Activated gamma-delta T cell treated with Interleukin-2 at 50 U/mL for 16 hours (primary cell): ENCODE measurements at places on chromosomes 3 and 15.

DNA sequence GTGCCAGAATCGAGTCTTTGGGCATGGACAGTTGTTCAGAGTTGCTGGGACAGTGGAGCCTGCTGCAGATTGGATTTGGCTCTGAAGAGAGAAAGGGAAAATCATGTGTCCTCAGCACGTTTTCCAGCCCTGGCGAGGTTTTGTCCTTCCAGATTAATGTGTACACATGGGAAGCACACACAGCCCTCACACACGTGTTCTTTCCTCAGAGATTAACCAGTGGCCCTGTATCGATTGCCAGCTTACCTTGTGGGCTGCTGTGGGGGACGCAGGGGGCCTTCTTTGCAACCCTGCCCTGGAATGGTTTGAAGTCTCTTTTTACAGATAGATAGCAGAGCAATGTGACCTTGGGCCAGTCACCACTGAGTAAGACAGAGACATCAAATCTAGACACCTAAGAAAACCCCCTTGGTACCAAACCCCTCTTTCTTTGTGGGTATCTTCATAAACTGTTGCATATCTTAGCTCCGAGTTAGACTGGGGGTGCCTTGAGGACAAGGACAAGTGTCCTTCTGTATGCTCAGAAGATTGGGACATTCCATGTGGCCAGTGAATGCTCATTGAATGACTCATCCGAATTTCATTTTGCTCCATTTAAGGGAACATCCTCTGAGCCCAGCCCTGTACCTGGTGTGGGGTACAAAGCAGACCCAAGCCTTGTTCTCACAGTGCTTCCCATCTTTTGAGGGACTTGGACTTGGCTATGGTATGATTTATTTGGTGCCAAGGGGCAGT lies 48.0 kb downstream of the SMAD6 start:
- no peak for DNase-seq

DNA sequence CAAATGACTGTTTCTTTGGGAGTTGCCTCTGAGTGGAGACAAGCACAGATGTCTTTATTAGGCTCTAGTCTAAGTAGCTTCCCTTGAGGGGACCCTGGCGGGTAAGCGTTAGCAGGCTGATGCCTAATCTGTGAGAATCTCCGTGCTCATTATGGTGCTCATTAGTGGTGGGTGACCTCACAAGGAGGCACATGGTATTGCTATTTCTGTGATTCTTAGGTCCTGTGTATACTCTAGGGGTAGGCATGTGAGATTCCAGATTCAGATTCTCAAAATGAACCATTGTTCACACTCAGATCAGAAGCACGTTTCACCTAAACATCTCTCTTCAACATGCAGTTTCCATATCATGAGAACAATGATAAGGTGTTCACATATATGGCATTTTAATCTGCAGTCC lies 809.7 kb downstream of the NR2F2 start:
- no peak for DNase-seq

- no peak for DNase-seq
Measured at GRCh38 chr3:179027326-179027900, 44.2 kb downstream of the ZMAT3 start.

DNA sequence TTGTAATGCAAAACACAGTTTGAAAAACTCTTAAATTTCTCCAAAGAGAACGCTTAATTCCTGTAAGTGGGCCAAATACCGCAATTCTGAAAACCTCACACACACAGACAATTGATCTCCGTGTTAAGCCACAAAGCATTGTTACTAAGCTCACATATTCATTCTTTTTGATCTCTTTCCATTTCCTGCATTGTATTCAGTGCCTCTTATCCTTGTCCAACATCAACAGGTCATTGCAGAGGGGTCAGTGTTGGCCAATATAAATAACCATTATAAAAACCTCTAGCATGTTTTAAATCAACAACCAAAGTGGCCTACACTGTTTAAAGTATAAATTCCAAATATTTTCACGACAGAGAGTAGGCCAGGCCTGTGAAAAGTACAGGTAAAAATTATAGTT lies 171.1 kb downstream of the PDZRN3 start:
- no peak for DNase-seq

DNA sequence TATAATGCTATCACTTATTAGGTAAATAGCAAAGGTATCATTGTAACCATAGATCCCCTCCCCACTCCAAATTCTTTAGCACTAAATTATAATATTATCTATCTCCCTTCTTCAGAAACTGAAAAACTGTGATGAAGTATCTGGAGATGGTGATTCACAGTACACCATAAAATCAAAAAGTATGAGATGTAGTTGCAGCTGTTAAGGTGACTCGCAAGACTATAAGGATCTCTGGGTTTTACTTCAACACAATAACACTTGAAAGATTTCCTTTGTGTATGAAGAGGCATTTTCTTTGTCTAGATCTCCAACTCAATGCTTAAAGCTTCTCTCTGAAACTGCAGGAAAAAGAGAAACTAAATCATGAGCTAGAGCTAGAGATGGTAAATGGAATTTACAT lies 46.9 kb downstream of the IFT57 start:
- DNase-seq, result no peak

- no peak for DNase-seq
Measured at GRCh38 chr3:13462125-13462629, 17.9 kb upstream of the HDAC11 start.

- DNase-seq, result no peak
Measured at GRCh38 chr3:29186982-29187725, 93.7 kb upstream of the RBMS3 start.

GRCh38 chr3:124650798-124651197 lies 79.5 kb upstream of the UMPS start:
- DNase-seq, result no peak

DNA sequence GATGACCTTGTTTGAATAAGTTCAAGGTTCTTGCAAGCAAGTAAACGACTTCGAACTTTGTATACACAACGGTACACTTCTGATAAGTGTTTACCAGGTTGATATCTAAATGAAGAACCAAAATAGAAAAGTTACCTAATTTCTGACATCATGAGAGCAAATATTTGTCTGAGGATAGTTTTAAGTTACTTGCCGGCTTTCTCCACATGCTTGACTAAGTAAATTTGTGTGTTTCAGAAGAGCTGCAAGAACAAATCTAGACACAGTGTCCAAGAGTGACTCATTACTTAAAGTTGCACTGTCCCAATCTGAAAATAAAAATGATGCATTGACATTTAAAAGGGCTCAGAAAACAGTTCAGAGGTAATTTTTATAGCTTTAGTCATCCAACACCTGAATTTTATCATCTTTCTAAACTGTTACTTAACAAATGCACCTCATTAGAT lies 115.1 kb downstream of the HERC1 start:
- DNase-seq, result no peak

DNA sequence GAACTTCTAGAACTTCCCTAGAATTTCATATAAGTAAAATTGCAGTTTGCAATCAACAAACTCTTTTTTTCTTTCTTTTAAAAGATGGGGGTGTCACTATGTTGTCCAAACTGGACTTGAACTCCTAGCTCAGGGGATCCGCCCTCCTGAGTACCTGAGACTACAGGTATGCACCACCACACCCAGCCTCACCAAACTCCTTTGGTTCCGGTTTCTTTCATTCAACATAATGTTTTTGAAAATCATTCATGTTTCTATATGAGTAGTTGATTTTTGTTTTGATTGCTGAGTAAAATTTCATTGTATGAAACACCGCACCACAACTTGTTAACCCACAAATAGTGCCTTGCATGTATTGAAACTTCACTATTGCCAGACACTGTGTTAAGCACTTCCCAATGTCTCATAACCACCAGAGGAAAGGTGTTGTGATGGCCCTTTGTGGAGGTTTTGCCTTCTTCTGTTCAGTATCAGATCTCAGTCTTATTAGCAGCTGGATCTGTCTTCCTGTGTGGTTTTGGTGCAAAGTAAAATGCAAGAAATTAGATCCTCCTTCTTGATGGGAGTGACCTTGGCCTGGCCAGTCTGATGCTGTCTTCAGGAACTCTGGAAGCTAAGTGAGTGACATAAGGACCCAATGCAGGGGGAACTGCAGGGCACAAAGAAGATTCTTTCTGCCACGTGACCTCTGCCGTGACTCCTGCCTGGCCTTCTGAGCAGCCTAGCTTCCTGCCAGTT lies 78.8 kb upstream of the UBE2E1 start:
- DNase-seq, result no peak

DNA sequence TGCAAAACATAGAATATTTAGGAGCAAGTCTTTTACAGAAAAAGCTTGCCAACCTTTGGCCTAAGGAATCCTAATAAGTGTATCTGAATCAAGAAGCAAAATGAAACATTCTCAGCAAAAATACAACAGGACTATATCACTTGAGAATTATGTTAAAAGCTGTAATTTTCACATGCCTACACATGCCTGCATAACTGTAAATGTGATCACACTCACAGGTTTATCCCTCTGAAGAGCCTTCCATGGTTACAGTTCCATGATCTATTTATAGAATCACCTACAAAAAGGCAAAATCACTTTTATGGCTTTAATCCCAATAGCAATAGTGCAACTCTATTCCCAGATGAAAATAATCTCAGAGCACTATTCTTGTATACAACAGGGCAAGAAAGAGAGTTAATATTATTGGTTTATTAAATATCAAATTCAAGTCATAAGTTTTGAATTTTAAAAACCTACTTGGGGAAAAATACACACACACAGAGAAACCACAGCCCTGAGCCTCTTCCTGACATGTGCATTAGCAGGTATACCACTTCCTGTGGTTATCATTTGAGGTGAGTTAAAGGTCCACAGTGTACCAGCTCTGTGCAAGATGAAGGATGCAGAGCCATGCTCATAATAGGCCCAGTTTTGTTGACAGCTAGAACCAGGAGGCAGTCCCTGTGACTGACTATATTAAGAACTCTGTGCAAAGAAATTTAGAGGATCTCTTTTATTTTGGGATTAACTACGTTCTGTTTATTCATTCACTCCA lies 252.5 kb upstream of the TGFBR2 start:
- DNase-seq, result peak; percentile 56

DNA sequence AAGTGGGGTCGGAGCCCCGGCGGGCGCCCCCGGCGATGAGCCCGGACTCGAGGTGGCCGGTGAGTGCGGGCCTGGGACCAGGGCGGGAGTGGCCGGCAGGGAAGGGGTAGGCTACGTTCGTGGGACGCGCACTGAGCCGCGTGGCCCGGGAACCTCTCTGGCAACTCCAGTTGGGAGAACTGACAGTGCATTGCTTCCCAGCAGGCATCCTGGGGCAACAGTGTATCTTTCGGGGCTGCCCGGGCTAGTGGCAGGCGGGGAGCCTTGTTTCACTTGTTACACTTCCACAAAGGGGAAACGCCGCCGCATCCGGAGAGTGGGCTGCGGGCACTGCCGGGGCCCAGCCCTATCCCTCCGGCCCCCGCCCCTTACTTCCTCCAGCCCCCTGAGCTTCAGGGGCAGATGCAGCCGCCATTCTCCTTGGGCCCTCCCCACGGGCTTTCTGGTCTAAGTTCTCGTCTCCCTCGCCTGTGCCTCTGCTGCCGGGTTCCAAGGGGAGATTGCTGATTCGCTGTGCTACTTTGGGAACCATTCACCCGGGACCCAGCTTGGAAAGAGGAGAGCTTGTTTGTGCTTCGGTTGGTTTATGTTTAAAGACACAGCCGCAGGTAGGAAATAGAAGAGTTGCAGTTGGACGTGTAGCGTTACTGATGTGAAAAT lies 675 bp downstream of the BRPF1 start:
- peak; percentile 56 for DNase-seq

GRCh38 chr3:133054586-133054985 lies 16.4 kb downstream of the TMEM108 start:
- DNase-seq, result no peak

GRCh38 chr15:90529371-90530249 lies at the start of gene CRTC3:
CRTC3 (plus strand) TSS chr15:90529923; CDS start chr15:90530072, 149 bp downstream.
- DNase-seq, result peak; percentile 45

DNA sequence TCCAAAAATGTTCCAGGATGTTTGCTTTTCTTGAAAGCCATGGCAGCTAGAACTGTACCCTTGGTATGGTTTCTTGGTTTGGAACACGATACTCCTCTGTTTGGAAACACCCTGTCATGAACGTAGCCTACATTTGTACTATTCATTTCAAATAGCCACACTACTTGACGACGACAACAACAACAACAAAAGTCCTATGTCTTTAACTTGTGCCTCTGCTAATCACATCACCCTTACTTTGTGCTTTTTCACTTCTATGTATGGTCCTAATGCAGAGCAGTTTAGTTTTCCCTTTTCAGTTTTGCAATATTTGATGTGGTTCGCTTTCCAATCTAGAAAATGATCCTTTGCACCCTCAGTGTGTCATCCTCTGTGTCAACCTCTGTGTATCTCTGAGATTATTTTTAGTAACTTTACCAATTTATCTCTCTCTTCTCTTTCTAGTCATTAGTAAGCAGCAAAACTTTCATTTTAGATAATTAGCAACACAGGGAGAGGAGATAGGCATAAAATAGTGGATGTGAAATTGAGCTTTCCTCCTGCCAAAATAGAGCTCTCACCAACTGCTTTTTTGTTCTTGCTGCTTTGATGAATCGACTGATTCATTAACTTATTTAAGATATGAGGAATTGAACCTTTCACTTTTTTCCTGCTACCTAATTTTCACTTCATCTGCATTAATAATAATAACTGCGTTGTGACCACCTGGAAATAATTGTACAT lies 44.1 kb upstream of the TP63 start:
- no peak for DNase-seq

DNA sequence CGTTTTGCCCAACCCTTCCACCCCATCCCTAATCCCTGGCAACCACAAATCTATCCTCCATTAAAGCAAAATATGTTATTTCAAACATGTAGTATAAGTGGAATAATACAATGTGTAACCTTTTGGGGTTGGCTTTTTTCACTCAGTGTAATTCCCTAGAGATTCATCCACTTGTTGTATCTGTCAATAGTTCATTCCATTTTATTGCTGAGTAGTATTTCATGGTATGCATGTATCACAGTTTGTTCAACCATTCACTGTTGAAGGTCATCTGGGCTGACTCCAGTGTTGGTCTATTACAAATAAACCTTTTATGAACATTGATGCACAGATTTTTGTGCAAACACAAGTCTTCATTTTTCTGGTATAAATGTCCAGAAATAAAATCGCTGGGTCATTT lies 38.8 kb downstream of the BSN start:
- DNase-seq, result no peak

DNA sequence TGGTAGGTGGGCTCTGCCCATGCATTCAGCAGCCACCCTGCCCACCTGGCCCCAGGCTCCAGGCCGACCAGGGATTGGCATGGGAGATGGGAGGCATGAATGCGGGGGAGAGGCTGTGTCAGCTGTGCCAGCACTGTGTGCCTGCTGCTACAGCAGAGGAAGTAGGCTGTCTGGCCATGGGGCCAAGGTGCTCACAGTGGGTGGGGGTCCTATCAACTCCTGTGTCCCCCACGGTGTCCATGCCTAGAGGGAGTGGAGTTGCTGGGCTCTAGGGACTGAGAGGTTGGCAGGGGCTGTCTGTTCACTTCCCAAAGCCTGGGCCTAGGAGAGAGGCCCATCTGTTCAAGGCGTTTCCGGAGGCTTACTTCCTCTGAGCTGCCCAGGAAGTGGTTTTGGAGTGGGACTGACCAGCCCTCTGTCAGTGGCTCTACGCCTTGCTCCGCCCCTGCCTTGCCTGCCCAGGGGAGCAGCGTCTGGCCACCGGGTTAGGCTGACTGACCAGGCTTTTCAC lies 5.8 kb downstream of the PRKCD start:
- DNase-seq, result no peak

GRCh38 chr3:16670191-16670590 lies 65.0 kb upstream of the DAZL start:
- DNase-seq, result no peak

- no peak for DNase-seq
Measured at GRCh38 chr3:184949251-184949965, 137.4 kb downstream of the VPS8 start.

GRCh38 chr3:104909198-104909597 lies 457.5 kb upstream of the ALCAM start:
- no peak for DNase-seq
